ENCODE measurements at places on chromosomes 12 and 14. TPM values are rescaled to one million over a fixed set of nuclear protein-coding genes. Genes with fewer than 3 reads are reported as not detected.

- H3K36me3 ChIP-seq = peaks cover 29% of the 10 kb centered on the region
- peak overlapping the region; percentile 29 for H3K27ac ChIP-seq
- peaks cover 21% of the 10 kb centered on the region for H3K4me1 ChIP-seq
- H3K27me3 ChIP-seq = no peaks in the 10 kb centered on the region
- no peak overlapping the region for H3K4me3 ChIP-seq
- no peak for DNase-seq
These were observed 15.9 kb downstream of the PRKAB1 start for GRCh38 chr12:119683816-119684215.

DNA sequence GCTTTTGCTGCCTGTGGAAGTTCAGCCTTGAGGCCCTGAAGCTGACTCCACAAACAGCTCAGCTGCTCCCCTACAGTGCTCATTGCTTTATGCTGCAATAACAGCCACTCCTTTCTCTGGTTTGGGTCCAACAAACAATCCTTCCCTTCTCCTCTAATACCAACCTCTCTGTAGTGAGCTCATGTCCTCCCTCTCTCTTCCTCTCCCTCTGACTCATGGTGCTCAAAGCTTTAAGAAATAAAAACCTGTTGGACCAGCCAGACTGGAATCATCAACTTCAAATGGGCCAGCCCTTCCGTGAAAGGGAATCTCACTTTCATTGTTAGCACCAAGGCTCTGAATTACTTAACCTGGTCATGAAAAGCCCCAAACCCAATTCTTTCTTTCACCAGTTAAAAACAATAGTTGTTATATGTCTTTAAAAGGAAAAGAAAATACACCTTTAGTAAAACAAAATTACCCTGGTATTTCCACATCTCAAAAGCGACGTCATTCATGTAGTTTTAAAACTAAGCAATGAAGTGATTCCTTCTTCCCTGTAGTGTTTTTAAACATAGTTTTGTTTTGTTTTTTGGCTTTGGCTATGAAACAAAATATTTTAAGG is 126.4 kb downstream of the DUSP6 start:
- H3K4me3 ChIP-seq = no peak overlapping the region
- DNase-seq = no peak
- H3K27me3 ChIP-seq = no peaks in the 10 kb centered on the region
- H3K36me3 ChIP-seq = no peaks in the 10 kb centered on the region
- peaks cover 17% of the 10 kb centered on the region for H3K4me1 ChIP-seq
- peak overlapping the region; percentile 73 for H3K27ac ChIP-seq

DNA sequence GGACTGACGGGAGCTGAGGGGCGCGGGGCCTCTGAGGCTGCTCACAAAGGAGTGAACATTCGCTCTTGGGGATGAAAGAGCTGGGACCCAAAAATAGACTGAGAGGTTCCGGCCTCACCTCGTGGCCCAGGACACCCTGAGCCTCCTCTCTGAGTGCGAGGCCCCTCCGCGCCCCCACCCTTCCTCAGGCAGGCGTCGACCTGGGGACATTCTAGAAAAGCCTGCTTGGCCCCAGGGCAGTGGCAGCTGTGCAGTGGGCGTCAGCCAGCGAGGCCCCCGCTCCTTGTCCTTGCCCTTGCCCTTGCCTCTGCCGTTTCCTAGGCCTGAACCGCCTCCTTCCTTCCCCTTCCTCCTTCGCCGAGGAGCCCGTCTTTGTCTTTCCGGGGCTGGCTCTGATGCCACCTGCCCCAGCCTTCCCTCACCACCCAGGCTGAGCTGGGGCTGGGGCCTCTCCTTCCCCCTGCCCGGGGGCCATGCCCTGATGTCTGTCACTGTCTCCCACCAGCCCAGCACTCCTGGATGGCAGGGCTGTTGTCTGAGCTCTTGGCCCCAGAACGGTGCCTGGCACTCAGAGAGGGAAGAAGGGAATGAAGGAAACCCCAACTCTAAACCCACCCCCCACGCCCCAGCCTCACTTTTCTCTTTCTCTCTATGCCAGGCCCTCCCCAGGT is 208.2 kb upstream of the RTL1 start:
- H3K27me3 ChIP-seq = no peaks in the 10 kb centered on the region
- no peaks in the 10 kb centered on the region for H3K36me3 ChIP-seq
- no peak overlapping the region for H3K4me3 ChIP-seq

DNA sequence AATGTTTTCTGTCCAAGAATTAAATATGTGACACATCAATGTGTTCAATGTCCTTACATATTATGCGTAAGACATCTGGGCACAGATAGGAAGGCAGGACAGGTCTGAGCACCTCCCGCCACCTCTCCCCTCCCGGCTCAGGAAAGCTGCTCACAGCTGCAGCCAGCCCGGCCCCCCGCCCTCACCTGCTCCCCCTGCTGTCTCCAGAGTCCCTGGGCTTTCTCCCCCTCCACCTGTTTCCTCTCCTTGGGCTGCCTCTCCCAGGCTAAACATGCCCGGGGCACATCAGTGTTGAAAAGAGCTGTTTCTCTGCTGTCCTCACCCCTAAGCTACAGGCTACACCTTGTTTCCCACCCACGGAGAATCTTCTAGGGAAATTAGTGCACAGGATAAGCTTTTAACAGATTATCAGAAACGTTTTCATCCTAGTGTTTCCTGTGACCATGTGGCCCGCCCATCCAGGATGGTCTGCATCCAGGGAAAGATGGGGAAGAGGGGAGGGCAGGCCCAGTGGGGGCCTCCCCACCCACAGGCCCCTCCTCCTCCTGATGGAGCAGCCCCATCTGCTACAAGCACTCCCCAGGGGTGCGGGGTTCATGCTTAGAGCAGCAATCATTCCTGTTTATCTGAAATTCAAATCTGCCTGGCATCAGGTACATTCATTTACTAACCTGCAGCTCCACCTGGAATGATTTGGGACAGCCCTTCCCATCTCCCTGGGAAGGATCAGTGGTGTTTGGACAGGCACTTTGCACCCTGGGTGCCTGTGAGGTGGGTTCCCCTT is 273.8 kb upstream of the SFSWAP start:
- no peak overlapping the region for H3K27ac ChIP-seq
- H3K4me1 ChIP-seq = no peaks in the 10 kb centered on the region
- H3K4me3 ChIP-seq = no peak overlapping the region
- no peaks in the 10 kb centered on the region for H3K36me3 ChIP-seq

GRCh38 chr12:72278894-72279293 is 6.7 kb downstream of the TRHDE start:
- H3K4me1 ChIP-seq = peaks cover 2% of the 10 kb centered on the region
- no peak overlapping the region for H3K4me3 ChIP-seq
- no peak for DNase-seq
- H3K27ac ChIP-seq = no peak overlapping the region
- H3K36me3 ChIP-seq = no peaks in the 10 kb centered on the region

DNA sequence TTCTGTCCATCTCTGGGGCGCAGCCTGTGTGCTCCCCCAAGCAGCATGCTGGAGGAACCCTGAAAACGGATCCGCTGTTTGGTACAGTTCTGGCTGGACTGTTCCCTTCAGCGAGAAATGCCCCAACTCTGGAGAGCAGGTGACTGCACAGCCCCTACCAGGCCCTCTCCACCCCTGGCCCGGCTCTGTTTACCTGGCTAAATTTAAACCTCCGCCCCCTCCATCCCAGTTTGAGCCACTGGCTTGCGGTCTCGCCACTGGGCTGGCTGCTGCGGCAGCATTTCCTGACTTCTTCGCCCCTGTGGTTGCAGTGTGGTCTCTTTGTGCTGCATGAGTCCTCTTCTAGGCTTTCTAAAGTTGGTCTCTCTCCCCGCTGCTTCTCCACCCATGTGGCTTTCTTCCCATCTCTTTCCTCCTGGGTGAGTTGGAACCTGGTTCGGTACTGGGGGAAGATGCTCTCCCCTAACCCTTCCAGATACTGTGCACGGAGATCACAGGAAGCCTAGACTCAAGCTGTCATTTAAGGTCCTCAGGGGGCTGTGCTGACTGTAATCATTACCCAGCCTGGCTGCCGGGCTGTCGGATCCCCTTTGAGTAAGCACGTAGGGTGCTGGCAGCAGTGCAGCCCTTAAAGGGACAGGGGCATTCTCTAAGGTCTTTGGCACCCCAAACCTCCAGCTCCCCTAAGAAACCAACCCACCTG is 60.6 kb downstream of the FBXL14 start:
- no peaks in the 10 kb centered on the region for H3K36me3 ChIP-seq
- peaks cover 45% of the 10 kb centered on the region for H3K27me3 ChIP-seq
- peak overlapping the region; percentile 87 for H3K4me3 ChIP-seq
- DNase-seq = peak; percentile 50
- peaks cover 43% of the 10 kb centered on the region for H3K4me1 ChIP-seq

DNA sequence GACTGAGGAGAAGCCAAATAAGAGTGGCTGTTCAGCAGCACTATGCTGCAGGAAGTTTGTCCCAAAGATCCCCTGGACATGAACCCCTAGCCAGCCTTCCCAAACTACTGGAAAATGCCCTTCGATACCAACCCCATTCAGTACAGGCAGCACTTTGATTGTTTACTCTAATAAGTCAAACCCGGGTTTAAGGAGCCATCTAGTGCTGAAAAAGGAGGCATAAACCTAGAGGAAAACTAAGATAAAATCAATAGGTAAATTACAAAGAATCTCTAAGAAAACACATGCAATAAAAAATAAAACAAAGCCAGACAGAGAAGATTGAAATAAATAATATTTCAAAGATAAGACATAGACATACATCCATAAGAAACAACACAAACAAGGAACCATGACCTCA is 771.6 kb downstream of the RPS29 start:
- no peak for DNase-seq
- no peaks in the 10 kb centered on the region for H3K27me3 ChIP-seq
- H3K27ac ChIP-seq = no peak overlapping the region
- no peaks in the 10 kb centered on the region for H3K36me3 ChIP-seq
- H3K4me1 ChIP-seq = no peaks in the 10 kb centered on the region
- H3K4me3 ChIP-seq = no peak overlapping the region

- no peaks in the 10 kb centered on the region for H3K4me1 ChIP-seq
- H3K27me3 ChIP-seq = no peaks in the 10 kb centered on the region
- H3K27ac ChIP-seq = no peak overlapping the region
These were observed 182.1 kb downstream of the PAWR start for GRCh38 chr12:79508622-79509021.

DNA sequence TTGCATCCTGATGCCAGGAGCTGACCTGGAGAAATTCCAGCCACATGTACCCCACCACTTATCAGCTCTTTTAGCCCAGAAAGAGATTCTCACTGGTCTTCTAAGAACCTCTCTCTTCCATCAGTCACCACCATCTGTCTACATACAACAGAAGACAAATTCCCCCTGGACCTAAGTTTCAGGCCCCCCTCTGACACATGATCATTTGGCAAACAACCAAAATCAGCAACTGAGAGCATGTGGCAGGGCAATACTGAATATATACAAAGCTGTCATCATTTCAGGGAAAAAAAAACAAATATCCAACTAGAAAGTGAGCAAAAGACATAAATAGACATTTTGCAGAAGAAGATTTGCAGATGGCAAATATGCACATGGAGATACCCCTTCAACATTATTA is 180.2 kb downstream of the FOXN3 start:
- no peak overlapping the region for H3K27ac ChIP-seq
- H3K4me3 ChIP-seq = no peak overlapping the region
- DNase-seq = no peak
- H3K36me3 ChIP-seq = peaks cover 9% of the 10 kb centered on the region

DNA sequence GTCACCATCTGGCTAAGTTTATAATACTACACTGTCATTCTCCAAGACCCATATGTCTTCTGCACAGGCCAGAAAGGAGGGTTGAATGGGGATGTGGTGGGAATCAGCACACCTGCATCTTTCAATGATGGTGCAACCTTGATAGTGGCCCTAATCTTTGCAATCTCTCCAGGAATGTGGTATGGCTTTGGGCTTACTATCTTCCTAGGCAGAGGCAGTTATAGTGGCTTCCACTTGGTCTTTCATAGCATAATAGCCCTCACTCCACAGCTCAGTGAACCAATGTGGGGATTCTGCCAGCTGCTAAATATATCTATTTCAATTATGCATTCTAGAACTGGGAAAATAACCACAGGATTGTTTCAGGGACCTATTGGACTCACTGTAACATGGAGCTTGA is 61.8 kb upstream of the ATP2B1 start:
- no peak overlapping the region for H3K27ac ChIP-seq
- no peaks in the 10 kb centered on the region for H3K27me3 ChIP-seq
- H3K4me1 ChIP-seq = peaks cover 18% of the 10 kb centered on the region
- H3K4me3 ChIP-seq = no peak overlapping the region
- H3K36me3 ChIP-seq = no peaks in the 10 kb centered on the region

DNA sequence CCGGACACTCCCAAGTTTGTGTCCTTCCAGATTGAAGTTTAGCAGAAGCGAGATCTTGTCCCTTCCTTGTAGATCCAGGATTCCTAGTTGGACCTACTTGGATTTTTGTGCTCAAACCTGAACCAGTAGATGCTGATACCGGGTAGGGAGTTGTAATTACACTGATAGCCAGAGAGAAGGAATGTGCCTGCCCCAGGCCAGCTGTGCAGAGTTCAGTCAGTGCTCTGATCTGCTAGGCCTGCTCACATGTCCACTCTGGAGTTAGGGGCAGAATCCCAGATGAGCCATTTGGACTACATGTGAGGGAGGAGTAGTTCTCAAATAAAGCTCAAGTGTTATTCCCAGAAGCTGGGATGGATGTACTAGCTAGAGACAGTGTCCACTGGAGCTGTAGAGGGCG is 65.7 kb downstream of the PRKCH start:
- no peaks in the 10 kb centered on the region for H3K36me3 ChIP-seq
- H3K4me3 ChIP-seq = no peak overlapping the region
- no peaks in the 10 kb centered on the region for H3K27me3 ChIP-seq
- DNase-seq = no peak

DNA sequence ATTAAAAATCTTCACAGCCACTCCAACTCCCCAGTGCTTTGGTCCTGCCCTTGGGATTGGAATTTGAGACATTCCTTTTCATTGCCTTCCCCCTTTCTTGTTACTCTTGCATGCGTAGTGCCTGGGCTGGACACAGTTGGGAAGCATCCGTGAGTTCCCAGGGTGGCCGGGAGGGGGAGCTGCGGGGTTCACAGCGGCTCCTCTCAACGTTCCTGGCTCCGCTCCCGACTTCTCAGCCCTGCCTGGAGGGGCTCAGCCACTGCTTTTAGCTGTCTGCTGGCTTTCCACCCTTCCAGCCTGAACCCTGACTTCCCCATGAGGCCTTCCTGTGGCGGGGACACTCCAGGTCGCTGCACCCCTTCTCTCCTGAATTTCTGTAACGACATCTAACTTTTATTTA is 3.2 kb downstream of the TEX52 start:
- peaks cover 13% of the 10 kb centered on the region for H3K36me3 ChIP-seq
- H3K4me1 ChIP-seq = peaks cover 4% of the 10 kb centered on the region
- H3K27ac ChIP-seq = no peak overlapping the region
- peak; percentile 16 for DNase-seq
- H3K4me3 ChIP-seq = no peak overlapping the region
- H3K27me3 ChIP-seq = no peaks in the 10 kb centered on the region

- DNase-seq = no peak
- H3K36me3 ChIP-seq = no peaks in the 10 kb centered on the region
- peak overlapping the region; percentile 56 for H3K4me3 ChIP-seq
- peaks cover 43% of the 10 kb centered on the region for H3K27me3 ChIP-seq
- no peak overlapping the region for H3K27ac ChIP-seq
- peaks cover 9% of the 10 kb centered on the region for H3K4me1 ChIP-seq
These were observed 1.0 kb downstream of the TUNAR start for GRCh38 chr14:95877633-95878032.

VRTN gene
- polyA plus RNA-seq = not detected

PRKD1 gene
- polyA plus RNA-seq = not detected

SYNDIG1L gene
- not detected for polyA plus RNA-seq

PLEK2 gene
- polyA plus RNA-seq = 1.2 TPM

DAO gene
- not detected for polyA plus RNA-seq

OTX2 gene
- not detected for polyA plus RNA-seq

KCNC2 gene
- not detected for polyA plus RNA-seq

LRRIQ1 gene
- not detected for polyA plus RNA-seq

OLR1 gene
- polyA plus RNA-seq = not detected

PDE3A gene
- not detected for polyA plus RNA-seq

PTPRQ gene
- not detected for polyA plus RNA-seq

GYS2 gene
- polyA plus RNA-seq = not detected

TSHR gene
- polyA plus RNA-seq = not detected

SLC8B1 gene
- polyA plus RNA-seq = 26.3 TPM

TMEM260 gene
- 10.7 TPM for polyA plus RNA-seq

SLC5A8 gene
- not detected for polyA plus RNA-seq

COL2A1 gene
- not detected for polyA plus RNA-seq

IRAK3 gene
- not detected for polyA plus RNA-seq
